Stimulated activated CD4-positive, alpha-beta T cell treated with anti-CD3 and anti-CD28 coated beads, Interleukin-15, amount 100 ng/mL, for 1 hour (primary cell): ENCODE measurements at places on chromosomes 7 and 10.

DNA sequence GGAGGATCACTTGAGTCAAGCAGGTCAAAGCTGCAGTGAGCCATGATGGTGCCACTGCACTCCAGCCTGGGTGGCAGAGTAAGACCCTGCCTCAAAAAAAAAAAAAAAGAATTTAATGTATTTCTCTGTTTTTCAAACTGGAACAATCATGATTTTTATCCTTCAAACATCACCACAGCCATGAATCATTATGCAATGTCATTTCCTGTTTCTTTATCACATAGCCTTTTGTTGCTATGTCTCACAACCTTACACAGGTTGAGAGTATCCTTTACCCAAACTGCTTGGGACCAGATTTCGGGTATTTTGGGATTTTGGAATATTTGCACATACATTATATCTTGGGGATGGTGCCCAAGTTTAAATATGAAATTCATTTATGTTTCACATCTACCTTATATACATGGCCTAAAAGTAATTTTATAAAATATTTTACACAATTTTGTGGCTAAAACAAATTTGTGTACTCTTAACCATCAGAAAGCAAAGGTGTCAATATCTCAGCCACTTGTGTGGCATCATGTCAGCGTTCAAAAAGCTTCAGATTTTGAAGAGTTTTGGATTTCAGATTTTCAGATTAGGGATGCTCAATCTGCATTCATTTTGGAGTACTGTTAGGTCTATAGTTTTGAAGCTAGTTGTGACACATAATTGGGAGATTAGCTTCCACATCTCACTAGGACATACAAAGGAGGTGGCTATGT, 8.2 kb downstream of the NT5C3A start:
- DNase-seq = no peak

DNA sequence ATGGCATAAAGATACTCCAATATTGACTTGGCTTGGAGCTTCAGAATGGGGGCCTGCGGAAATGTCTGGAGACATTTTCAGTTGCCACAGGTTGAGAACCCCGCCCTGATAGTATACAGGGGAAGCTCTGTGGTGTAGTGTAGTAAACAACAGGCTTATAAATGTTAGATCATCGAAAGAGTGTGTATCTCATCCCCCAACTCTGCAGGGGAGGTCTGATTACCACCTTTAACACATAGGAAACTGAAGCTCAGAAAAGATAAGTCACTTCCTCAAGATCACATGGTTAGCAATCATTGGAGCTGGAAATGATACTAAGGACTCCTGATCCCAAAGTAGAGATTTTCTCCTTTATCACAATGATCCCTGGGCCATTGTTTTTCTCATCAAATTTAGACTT, 144.5 kb upstream of the BMPER start:
- DNase-seq = no peak

GRCh38 chr7:16317406-16317805, 103.9 kb downstream of the CRPPA start:
- DNase-seq = no peak

DNA sequence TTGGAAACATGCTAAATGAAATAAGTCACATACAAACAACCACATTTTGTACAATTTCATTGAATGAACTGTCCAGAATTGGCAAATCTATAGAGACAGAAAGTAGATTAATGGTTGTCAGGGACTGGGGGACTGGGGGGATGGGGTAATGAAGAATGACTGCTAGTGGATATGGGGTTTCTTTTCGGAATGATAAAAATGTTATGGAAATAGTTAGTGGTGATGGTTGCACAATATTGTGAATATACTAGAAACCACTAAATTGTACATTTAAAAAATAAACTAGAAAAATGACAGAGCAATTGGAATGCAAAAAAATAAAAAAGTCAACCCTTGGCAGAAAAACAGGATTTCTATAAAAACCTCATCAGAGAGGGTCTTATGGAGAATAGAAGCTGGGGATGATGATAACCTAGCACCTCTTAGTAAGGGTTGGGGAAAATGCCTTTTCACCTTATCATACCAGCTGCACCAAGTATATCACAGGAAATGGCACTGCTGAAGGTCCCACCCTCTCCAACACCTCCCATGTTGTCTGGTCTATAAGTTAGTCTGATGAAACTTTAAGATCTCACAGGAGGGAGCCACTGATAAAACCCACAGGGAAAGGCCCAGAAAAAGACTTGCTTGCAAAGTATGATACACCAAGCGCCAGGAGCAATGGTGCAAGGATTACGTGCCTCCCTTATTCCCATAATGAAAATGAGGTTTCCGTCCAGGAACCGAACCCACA, 23.1 kb upstream of the JAZF1 start:
- no peak for DNase-seq

DNA sequence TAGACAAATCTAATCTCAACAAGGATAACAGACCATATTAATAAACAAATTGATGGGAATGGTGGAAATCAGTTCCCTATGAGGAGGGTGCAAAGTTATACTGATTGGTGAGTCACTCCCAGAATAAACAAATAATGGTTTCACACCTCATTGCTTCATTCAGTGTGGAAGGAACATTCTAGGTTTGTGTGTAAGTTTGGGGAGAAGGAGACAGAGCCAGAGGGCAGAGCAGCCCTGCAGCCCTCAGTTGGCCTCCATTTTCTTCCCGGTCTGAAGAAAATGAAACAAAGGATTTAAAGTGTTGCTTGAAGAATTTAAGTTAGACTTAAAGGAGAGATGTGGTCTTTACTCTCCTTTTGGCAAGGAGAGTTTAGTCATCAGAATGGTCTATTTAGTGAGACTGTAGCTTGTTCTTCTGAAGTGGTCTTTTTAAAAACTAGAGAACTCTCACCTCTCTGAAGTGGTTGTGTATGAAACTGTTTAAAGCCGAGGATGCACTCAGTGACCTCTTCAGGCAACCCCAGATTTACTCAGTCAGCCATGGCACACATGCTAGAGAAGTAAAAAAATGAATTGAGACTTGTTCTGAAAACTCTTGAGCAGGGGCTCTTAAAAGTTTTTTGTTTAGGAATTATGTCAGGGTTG, 27.2 kb downstream of the IKZF1 start:
- DNase-seq = no peak

DNA sequence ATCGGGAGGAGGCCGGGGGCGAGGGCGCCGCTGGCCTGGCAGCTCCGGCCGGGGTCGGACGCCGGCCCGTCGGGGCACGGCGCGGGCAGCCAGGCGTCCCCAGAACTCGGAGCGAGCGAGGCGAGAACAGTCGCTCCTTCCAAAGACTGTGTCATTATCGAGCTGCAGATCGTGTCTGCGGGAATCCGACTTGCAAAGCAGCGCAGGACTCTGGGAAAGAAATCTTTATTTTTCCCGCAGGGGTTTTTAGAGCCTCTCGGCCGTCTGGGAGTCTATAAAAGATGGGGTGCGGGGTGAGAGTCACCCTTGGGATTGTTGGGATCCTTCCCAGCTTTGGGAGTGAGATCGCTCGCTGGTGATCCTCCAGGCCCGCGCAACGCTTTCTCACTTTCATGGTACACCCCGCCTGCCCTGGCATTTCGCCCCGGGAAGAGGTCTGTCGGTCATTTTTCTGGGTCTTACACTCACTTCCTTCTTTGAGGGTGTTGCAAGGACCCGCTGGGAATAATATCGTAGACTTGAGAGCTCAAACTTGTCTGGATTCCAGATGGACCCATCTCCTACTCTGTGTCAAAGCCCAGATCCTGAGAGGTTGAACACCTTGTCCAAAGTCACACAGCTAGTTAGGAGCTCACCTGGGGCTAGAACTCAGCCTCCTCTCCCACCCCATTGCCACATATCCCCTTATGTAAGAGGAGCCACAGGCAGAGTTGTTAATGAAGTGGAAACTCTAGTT, 1.0 kb downstream of the UBTD1 start:
- DNase-seq = no peak
